Kidney (tissue), 22 donors: ENCODE measurements at places on chromosomes 12 and 14.

DNA sequence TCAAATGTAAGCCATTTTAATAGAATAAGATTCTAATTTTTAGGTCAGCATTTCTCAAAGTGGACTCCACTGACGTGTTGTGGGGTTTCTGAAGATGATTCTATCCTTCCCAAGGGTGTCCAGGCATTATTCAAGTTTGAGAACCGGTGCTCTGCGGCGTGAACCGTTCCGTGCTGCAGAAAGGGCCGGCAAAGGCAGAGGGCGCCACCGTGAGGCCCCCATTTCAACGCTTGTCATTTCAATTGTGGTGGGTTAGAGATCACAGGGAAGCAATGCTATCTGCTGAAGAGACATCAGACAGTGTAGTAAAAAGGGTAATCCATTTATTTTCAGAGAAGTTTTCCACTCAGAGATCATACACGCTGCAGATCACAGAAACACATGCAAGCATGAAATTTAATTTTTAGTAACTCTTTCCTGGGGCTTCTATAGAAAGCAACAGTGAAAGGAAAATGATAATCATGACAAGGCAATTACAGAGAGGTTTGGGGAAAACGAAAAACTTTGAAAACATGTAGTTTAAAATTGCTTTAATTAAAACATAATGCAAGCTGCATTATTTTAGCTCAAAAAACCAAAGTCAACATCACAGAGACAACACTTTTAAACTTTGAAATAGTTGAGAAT lies 201.7 kb downstream of the EXOC5 start:
- DNase-seq = peak; percentile 45

DNA sequence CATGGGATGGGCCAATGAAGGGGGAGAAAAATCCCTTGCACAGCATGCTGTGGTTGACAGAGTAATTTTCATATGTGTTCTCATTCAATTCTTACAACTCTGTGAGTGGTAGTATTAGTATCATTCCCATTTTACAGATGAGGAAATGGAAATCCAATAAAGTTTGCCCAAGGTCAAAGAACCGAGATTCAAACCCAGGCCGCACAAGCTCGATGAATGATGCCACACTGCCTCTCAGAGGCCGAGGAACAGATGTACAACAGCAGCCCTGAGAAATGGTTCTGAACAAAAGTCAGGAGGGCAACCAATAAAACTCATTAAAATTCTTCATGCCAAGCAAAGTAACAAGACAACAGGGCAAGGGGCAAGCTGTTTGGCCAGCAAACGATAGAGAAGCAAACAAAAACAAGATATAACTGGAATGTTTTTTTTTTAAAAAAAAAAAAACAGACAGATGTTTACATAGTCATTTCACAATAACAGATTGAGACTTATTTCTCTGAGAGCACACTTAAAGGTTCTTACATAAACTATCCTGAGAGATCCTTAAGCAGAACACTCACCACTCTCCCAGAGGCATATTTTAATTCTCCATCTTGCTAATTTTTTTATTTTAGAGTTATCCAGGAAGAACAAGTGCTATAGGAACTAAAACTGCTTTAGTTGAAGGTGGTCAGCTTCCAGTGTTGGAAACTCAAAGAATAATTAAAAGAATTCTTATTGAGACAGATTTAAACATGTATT lies 85.8 kb downstream of the EXOC5 start:
- peak; percentile 10 for DNase-seq

- DNase-seq = no peak
Measured at GRCh38 chr12:66206141-66206540, 17.1 kb downstream of the IRAK3 start.

GRCh38 chr12:27083861-27084394 lies 1.6 kb upstream of the C12orf71 start:
- no peak for DNase-seq

- peak; percentile 52 for DNase-seq
Measured at GRCh38 chr12:52217223-52217622, 15.8 kb upstream of the KRT7 start.

- DNase-seq = no peak
Measured at GRCh38 chr12:95147866-95148265, 69.4 kb downstream of the FGD6 start.

DNA sequence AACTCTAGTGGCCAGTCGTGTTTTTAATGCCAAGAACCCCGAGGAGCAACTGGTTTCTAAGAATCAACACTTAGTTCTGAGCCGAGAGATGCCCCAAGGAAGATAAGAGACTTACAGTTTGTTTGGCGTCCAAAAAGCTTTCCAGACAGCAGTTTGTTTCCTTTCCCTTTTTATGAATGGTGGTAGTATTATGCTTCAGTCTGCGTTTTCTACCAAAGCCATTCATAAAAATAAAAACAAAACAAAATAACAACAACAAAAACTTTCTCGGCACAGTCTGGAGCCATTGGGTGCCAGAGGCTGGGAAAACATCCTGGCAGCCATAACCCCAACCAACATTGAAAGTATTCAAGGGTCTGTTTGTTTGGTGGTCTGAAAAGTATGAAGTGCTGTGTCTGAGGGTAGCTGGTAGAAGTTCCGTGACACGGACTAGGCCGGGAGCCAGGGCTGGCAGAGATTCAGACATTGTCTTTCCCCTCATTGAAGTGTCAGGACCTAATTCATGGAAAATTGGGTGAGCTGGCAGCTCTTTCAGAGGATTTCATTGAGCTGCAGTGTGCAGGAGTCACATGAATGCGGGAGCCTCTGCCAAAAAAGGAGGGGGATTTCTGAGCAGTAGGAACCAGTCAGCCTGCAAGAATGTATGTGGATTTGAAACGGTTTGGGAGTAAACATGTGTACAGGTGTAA lies 124.2 kb downstream of the HMGA2 start:
- no peak for DNase-seq

DNA sequence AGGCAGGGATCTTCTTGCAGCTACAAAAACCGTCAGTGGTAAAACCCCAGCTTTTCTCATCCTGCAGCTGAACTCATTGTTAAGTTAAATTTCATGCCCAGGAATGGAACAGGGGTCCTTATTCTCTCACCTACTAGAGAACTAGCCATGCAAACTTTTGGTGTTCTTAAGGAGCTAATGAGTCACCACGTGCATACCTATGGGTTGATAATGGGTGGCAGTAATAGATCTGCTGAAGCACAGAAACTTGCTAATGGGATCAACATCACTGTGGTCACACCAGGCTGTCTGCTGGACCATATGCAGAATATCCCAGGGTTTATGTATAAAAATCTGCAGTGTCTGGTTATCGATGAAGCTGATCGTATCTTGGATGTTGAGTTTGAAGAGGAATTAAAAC lies 68.9 kb downstream of the DCAF5 start:
- DNase-seq = no peak

GRCh38 chr14:93045211-93045674 lies 70.5 kb downstream of the ITPK1 start:
- peak; percentile 39 for DNase-seq

- DNase-seq = no peak
Measured at GRCh38 chr12:124778411-124778810, 85.3 kb downstream of the SCARB1 start.

DNA sequence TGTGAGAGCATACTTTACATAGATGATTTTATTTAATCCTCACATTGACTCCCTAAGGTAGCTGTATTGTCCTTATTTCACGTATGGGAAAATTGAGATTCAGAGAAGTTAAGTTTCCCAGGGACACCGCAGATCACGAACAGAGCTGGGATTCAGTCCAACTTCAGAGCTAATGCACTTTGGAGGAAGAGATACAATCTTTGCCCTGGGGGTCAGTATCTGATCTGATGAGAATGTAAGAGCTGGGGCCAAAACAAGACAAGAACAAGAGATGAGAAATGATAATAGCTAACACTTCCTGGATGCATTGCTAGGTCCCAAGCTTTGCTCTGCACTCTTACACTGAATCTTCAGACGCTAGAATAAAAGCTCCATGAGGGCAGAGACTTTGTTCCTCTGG lies 6.0 kb upstream of the CSAD start:
- DNase-seq = no peak

GRCh38 chr12:54001283-54002187 lies 1.6 kb downstream of the HOXC9 start:
- DNase-seq = no peak

GRCh38 chr14:52094546-52095271 lies 25.9 kb upstream of the NID2 start:
- no peak for DNase-seq

DNA sequence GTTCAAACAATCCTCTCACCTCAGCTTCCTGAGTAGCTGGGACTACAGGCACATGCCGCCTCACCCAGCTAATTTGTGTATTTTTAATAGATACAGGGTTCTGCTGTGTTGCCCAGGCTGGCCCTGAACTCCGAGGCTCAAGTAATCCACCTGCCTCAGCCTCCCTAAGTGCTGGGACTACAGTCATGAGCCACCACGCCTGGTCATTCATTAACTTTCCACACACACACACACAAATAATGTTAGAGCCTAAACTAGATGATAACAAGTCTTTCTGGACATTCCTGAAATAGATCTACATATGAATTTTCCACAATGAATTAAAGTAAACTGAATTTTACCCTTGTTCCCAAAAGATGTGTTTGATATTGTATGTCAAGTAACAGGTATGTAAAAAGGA lies 776.0 kb downstream of the GALC start:
- DNase-seq = peak; percentile 24

- DNase-seq = no peak
Measured at GRCh38 chr14:77613201-77613600, 3.2 kb downstream of the SPTLC2 start.

GRCh38 chr12:112848972-112849371 lies 57.4 kb downstream of the RPH3A start:
- DNase-seq = no peak

- no peak for DNase-seq
Measured at GRCh38 chr14:92716131-92716530, 32.3 kb downstream of the LGMN start.

GRCh38 chr12:12582895-12583303 lies 20.2 kb upstream of the DUSP16 start:
- DNase-seq = no peak

- DNase-seq = no peak
Measured at GRCh38 chr12:108613548-108613947, 15.7 kb upstream of the TMEM119 start.

DNA sequence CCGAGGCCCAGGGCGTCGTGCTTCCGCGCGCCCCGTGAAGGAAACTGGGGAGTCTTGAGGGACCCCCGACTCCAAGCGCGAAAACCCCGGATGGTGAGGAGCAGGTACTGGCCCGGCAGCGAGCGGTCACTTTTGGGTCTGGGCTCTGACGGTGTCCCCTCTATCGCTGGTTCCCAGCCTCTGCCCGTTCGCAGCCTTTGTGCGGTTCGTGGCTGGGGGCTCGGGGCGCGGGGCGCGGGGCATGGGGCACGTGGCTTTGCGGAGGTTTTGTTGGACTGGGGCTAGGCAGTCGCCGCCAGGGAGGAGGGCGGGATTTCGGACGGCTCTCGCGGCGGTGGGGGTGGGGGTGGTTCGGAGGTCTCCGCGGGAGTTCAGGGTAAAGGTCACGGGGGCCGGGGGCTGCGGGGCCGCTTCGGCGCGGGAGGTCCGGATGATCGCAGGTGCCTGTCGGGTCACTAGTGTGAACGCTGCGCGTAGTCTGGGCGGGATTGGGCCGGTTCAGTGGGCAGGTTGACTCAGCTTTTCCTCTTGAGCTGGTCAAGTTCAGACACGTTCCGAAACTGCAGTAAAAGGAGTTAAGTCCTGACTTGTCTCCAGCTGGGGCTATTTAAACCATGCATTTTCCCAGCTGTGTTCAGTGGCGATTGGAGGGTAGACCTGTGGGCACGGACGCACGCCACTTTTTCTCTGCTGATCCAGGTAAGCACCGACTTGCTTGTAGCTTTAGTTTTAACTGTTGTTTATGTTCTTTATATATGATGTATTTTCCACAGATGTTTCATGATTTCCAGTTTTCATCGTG lies 612 bp downstream of the MDM2 start:
- DNase-seq = peak; percentile 89

DNA sequence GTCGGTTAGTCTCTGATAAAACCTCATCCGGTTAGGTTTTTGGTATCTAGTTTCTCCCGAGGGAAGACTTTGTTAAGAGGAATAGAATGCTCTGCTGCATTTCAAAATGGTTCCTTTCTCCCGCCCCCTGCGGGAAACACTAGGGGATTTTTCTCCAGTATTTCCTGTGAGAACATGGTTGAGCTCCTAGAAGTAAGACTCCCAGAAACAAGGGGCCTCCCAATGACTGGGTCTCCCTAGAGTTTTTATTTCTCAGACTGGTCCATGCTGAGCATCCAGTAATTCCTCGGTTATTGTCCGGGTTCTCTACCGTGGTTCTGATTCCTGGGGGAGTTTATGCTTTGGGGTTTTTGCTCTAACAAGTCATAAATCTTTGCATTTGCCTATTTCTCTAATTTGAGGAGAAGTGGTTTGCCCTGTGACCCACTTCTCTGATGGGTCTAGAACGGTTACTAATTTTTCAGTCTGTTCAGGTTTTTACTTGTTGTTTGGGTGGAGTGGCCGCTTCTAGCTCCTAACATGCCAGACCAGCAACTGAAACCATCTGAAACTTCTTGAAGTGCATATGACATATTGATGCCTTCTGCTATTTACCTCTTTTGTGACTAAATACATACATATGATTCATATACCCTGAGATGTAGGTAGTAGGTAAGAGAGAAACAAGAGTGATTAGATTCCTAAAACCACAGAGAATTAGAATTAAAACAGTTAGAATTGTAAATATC lies 25.1 kb downstream of the TESPA1 start:
- DNase-seq = no peak

- no peak for DNase-seq
Measured at GRCh38 chr14:74257941-74258763, 18.9 kb downstream of the VSX2 start.

GRCh38 chr12:32896432-32897280 lies at the start of gene PKP2:
TSS of gene PKP2 (minus strand) at chr12:32896777. CDS start at chr12:32896731, 46 bp downstream.
- peak; percentile 88 for DNase-seq

DNA sequence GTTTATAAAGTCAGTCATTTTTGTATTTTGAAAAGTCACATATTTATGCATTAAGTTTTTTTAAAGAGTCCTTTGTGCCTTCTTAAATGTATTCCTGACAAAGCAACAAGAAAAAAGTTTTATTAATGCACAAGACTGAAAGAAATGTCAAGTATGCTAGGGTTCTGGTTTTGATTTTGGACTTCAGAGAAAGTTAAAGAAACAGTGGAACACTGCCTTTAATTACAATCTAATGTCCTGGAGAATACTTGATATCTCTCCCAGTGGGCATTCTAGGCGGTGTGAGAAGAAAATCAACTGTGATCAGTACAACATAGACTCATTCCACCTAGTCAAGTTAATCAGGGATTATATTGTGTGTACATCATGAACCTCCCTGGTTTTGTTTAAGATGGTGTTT lies 49.9 kb downstream of the PRICKLE1 start:
- no peak for DNase-seq

GRCh38 chr12:64912516-64913255 lies 88.2 kb downstream of the TBC1D30 start:
- DNase-seq = no peak

GRCh38 chr14:97975216-97975615 lies 1178.0 kb downstream of the VRK1 start:
- DNase-seq = no peak
